ENCODE measurements at places on chromosomes 16 and 17.

DNA sequence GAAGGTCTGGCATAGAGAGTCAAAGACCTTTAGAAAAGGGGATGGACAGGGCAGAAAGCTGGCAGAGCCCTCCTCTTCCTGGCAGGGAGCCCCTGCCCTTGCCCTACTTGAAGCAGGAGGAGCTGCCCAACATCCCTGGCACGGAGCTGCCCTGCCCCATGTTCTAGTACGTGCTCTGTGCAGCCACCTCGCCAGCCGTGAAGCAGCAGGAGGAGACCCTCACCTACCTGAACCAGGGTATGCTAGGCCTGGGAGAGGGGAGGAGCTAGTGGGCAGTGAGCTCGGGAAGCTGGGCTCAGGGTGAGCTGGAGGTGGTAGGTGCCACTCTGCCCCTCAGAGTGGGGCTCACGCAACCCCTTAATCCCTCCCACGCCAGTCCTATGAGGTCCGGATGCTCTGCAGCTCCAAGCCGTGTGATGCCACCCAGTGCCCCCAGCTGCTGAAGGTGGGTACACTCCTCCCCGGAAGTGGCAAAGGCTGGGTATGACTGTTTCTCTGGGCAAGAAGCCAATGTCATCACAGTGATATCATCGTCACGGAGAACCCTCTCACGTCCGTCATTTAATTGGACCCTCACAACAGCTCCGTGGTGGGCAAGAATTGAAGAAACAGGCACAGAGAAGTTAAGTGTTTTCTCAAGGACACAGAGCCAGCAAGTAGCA is 12.7 kb upstream of the STAC2 start:
- peak; percentile 66 for DNase-seq

DNA sequence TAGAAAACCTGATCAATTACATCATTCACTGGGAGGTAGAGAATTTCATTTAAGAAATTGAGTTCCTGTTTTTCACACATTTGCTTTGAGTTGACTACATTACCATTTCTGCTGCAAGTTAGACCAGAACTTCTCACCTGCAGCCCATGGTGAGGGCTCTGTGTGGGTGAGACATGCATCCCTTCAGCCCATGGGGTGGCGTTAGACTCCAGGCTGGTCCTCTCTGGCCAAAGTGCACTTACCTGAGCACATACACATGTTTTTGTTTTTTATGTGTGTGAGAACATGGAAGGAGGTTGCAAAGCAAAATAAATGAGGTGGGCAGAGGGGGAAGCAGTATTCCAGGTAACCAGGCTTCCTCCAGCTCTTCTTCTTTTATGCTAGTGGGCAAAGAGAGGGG is 470.2 kb downstream of the PMP22 start:
- DNase-seq, result no peak

GRCh38 chr17:44859701-44860100 is 12.0 kb downstream of the HIGD1B start:
- DNase-seq, result no peak

- DNase-seq, result no peak
Observed at GRCh38 chr17:3771140-3771539, 29.8 kb downstream of the ITGAE start.

GRCh38 chr17:69323806-69324205 is 3.1 kb downstream of the ABCA5 start:
- no peak for DNase-seq

GRCh38 chr16:23013484-23013883 is 135.8 kb downstream of the USP31 start:
- DNase-seq, result no peak

- DNase-seq, result no peak
Observed at GRCh38 chr16:23356941-23357340, 54.8 kb downstream of the SCNN1B start.

DNA sequence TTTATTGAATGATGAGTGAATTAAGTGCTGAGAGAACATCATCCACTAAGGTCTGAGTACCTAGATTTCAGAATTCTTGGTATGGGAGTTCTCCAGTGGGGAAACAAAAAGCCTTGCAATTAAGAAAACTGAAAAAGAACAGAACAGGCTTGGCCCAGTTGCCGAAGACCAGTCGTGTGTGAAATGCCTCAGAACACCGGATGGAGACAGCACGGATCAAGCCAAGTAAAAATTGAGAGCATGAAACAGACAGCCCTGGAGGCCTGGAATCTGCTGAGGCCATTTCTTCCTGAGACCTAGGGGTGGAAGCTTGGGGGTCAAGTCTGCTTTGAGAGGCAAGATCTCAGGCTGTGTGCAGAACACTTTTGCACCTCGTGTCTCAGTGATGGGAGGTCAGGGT is 43.3 kb downstream of the GRIN2A start:
- DNase-seq, result no peak

DNA sequence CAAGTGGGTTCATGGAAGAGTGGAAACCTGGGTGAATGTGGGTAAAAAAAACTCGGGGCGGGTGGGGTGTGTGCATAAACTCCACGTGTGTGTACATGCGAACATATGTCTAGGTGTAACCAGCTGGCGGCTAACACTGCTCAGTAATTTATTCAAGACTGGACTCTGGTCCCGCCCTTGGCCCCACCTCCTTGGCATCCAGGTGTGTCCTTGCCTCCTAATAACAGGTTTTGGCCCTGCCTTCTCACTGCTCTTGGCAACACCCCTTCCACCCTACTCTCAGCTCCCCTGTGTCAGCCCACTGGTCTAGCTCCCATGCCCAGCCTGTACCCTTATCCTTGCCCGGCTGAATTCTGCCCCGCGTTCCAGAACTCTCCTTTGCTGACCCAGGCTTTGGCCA is 8.3 kb downstream of the FLII start:
- DNase-seq, result peak; percentile 61

GRCh38 chr16:16817196-16817595 is 438.3 kb downstream of the NPIPA7 start:
- no peak for DNase-seq
